ENCODE measurements at places on chromosomes 2 and 18. TPM values are rescaled to one million over a fixed set of nuclear protein-coding genes. Genes with fewer than 3 reads are reported as not detected.

The SCN3A gene
- total RNA-seq, result 0.12 TPM

The SERPINB4 gene
- total RNA-seq, result not detected

The UGT1A4 gene
- not detected for total RNA-seq

The INHBB gene
- total RNA-seq, result not detected

The LRP1B gene
- 0.50 TPM for total RNA-seq

The MAPRE3 gene
- 6.6 TPM for total RNA-seq

The TMEM198 gene
- 0.77 TPM for total RNA-seq

The SLC5A6 gene
- total RNA-seq, result 30.4 TPM

The SERPINB13 gene
- total RNA-seq, result not detected

The SCTR gene
- not detected for total RNA-seq

The ASB18 gene
- not detected for total RNA-seq

The DQX1 gene
- 0.11 TPM for total RNA-seq

The OR6B3 gene
- total RNA-seq, result not detected

The USP14 gene
- total RNA-seq, result 38.6 TPM

The CCDC74B gene
- 9.8 TPM for total RNA-seq

The ABCG5 gene
- not detected for total RNA-seq

The FMNL2 gene
- total RNA-seq, result 35.4 TPM

The PTPRN gene
- 58.1 TPM for total RNA-seq

The C2orf80 gene
- not detected for total RNA-seq

The CRYBA2 gene
- total RNA-seq, result not detected
